Panc1 (cell line): ENCODE measurements at places on chromosomes 7 and 10. TPM values are rescaled to one million over a fixed set of nuclear protein-coding genes. Genes with fewer than 3 reads are reported as not detected.
A peak's percentile ranks its signal among the peaks of the same experiment; 100 is the strongest.

The GIMAP4 gene
- 0.26 TPM for total RNA-seq

GRCh38 chr7:157339777-157340677, 3.2 kb downstream of the DNAJB6 start:
- peak; percentile 85 for DNase-seq

DNA sequence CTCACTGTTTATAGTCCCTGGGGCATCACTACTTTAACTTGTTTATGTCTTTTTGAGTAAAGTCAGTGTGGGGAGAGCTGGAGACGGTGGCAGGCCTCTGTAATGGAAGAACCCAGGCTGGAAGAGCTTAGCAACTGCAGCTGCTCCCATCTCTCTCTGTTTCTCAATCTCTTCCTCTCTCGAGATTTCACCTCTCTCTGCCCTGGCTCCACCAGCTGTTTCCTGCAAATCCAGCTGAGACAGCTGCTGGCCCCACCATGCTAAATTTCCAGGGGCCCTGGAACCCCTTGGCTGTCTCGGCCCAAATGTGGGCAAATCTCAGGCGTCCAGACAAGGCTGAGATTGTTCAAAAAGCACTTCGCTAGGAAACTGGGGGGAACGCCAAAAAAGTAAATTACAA, 25.8 kb upstream of the SLF2 start:
- no peak for DNase-seq

The MGMT gene
- 27.3 TPM for total RNA-seq

- DNase-seq, result no peak
Observed at GRCh38 chr10:22491480-22491879, 146.2 kb downstream of the SPAG6 start.

DNA sequence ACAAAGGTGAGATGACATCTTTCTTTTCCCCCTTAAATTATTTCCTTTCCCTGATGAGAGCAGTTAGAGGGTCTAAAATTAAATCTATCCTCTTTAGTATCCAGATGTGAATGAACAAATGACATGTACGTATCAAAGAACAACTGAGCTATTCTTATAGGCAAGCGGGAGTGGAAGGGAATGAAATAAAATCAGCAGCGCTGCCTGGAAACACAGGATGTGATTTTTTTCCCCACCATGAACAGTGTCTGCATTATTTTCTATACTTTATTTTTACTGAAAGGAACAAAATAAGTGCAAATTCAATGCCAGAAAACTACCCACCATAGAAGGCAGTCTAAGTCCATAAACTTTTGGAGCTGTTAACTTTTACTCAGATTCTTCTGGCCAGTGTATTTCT, 40.6 kb downstream of the SLC26A4 start:
- DNase-seq, result no peak

The INA gene
- total RNA-seq, result 0.08 TPM

The IKZF5 gene
- total RNA-seq, result 8.6 TPM

GRCh38 chr10:61163403-61163802, 219.4 kb upstream of the RHOBTB1 start:
- DNase-seq, result no peak

DNA sequence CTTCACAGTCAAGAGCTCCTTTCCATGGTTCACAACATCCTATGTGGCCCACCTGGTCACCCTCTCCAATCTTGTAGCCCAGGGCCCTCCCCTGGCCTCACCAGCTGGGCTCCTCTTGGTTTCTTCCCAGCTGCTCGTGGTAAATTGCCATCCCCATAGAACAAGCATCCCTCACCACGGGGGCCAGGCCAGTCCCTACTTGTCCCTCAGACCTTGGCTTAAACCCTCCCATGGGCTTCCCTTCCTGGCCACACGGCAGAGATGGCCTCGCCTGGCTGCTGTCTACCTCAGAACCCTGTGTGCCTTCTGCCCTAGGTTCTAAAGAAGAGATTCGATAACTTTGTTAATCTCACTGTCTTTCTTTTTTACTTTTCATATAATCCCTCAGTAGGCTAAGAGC, 153.3 kb upstream of the TCERG1L start:
- DNase-seq, result no peak

The NCOA4 gene
- total RNA-seq, result 119 TPM

DNA sequence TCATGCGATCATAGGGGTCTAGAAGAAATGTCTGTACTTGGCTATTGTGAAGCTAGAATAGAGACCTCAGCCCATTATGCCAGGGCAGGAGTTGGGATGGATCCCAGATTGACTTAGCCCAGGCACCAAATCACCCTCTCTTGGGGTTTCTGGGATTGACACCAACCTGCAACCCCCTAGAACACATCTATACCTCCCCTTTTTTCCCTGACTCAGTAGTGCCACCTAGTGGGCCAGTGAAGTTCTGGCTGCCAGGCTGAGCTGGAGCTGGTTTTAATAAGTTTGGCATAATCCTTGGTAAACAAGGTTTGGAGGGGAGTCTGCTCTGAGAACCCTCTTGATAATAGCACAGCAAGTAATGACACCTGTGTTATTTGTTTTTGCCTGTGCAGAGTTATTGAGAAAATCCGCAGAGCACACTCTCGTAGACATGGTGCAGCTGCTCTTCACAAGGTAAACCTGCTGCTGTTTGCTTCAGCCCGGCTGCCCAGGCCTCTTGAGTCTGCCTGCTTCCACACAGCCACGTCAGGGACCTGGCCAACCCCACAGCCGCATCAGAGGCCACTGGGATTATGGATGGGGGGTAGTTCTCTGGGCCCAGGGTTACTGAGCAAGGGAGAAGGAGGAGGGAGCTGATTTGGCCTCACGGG, 43.3 kb upstream of the NFKB2 start:
- peak; percentile 42 for DNase-seq

DNA sequence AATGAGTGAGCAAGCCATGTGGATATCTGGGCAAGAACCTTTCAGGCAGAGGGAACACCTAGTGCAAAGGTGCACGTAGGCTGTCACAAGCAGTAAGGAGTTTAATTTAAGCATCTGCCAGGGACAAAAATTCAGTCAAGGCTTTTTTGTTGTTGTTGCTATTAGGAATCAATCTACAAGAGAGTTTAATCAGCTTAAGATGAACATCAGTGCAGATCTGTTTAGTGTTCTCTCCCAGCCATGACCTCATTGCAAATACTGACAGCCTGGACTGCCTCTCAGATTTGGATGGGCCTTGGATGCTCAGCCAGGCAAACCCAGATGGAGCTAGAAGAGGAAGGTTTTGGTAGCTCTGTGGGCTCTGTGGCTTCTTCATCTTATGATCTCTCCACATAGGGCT, 3.3 kb upstream of the GLCCI1 start:
- no peak for DNase-seq

GRCh38 chr10:88592381-88592780, 5.8 kb downstream of the LIPJ start:
- no peak for DNase-seq

DNA sequence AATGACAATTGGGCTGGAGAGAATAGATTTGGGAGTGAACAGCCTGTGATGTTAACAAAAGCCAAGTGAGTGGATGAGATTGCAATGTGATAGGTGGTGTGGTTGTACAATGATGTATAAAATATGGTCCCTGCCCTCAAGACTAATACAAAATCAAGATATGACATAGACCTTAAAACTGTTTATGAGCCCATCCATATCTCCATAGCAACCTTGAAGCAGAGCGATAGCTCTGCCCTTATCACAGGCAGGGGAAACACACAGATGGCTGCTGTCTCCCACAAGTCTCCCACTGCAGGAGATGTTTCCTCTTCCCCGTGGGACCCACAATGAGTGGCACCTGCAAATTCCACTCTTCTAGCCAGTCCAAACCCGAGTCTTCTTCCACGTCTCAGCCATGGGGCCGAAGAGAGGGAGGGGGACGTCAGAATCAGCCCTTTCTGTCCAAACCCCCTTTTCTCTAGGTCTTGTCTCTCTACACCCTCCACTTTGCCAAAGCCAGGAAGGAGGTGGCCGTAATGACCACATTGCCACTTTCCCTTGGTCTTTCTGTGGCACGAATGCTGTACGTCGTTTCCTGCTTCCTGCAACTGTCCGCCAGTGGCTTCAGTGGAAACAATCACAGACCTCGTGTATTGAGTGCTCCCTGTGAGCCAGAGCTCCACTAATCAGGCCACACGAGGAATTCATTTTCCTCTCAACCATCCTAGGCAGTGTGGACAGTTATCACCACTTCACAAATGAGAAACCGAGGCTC, 7.5 kb upstream of the TBXAS1 start:
- no peak for DNase-seq

DNA sequence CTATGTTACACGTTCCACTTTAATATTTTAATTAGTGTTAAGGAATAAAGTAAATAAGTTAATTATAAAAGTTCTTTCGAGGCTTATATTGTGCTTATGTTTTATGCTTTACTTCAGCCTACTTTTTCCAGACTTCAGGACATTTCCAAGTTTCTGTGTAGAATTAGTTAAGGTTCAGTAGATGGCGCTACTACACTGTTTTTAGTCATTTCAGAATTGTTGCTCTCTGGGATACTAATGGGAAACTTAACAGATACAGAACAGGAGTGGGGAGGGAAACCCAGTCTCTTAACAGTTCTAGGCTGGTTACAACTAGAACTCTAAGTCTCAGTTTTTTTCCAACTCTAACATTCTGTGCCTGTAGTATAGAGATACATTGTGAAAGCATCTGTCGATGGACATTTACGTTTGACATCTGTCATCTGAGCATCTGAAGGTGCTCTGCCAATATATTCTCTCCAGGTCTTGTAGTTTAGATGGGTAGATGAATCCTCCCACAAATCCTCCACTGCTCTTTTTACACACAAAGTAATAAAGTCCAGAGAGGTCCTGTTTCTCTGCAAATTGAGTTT, 56.8 kb upstream of the FAM171A1 start:
- DNase-seq, result no peak

The SPAG6 gene
- total RNA-seq, result not detected

DNA sequence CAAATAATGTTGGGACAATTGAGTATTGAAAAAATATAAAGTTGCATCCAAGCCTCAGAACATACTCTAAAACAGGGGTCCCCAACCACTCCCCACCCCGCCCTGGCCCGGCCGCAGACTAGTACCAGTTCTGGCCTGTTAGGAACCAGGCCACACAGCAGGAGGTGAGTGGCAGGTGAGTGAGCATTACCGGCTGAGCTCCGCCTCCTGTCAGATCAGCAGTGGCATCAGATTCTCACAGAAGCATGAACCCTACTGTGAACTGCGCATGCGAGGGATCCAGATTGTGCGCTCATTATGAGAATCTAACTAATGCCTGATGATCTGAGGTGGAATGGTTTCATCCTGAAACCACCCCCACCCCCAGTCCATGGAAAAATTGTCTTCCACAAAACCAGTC, 19.4 kb downstream of the HIPK2 start:
- DNase-seq, result no peak

- DNase-seq, result no peak
Observed at GRCh38 chr7:124764847-124765400, 668 bp downstream of the GPR37 start.

DNA sequence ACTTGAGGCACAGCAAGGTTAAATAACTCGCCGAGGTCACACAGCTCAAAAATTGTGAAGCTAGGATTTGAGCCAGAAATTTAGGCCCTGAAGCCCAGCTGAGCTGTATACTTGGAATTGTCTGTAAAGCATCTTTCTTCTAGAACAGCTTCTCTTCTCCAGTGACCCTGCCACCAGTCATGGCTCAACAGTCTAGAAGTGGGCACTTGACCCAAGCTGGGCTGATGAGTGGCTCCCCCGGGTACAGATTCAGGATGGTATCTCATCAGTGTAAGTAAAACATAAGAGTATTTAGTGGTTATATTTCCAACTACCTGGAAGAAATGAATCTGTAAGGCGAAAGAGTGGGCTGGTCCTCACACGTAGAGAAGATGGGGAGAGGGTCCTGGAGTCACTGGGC, 243.9 kb upstream of the GPR26 start:
- no peak for DNase-seq

- no peak for DNase-seq
Observed at GRCh38 chr7:133859231-133859630, 267.9 kb upstream of the LRGUK start.

The CEP55 gene
- 96.4 TPM for total RNA-seq

The UNC5B gene
- 1.1 TPM for total RNA-seq

The TMEM196 gene
- not detected for total RNA-seq

The CCDC186 gene
- 14.4 TPM for total RNA-seq

DNA sequence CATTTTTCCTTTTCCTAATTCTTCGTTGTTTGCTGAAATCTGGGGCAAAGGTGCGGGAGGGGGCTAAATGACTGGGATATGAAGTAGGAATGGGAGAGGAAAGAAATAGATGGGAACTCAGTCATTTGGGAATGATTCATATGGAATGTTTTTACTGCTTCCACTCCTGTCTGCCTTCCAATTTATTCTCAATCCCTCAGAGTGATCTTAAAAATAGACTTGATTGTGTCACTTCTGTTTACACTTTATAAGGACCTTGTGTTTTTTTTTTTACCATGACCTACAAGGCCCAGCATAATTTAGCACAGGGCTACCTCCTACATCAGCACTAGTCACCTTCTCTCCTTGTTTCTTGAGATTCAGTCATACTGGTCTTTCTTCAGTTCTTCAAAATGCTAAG, 97.9 kb downstream of the PTEN start:
- DNase-seq, result peak; percentile 95

The SEMA3A gene
- 43.3 TPM for total RNA-seq

The MRC1 gene
- total RNA-seq, result 0.21 TPM

The CRYGN gene
- total RNA-seq, result 0.74 TPM

The TMEM236 gene
- total RNA-seq, result 0.05 TPM
